Choroid plexus epithelial cell (primary cell): ENCODE measurements at places on chromosomes 12 and 14.

DNA sequence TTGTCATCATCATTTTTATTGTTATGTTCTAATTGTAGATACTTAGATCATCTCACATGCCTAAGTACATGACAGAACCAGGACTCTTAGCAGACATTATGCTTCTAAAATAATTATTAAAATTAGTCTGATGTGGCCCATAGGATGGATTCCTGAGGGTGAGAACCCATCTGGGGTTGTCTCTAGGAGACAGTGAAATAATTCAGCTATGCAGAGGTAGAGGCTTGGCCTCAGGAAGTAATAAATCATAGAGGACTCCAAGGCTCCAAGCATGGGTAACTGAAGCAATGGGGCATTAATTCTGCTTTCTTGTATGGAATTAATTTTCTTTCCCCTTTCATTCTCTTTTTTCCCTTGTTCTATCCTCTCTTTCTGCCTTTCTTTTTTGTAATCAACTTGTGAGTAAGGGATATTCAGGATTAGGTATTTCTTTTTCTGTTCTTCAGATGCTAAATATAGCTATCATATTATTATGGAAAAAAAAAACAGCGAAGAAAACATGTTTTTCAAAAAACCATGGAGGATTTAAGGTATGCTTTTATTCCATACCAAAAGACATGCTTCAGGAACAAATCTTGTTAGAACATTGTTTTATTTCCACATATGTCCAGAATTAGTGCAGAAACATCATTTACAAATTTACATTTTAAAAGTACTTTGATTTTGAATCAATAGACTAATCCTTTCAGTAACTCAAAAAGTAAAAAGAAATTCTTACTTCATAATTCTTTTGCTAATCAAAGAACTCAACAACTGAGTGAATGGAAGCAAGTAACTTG, 263.2 kb downstream of the TRHDE start:
- no peak for DNase-seq

DNA sequence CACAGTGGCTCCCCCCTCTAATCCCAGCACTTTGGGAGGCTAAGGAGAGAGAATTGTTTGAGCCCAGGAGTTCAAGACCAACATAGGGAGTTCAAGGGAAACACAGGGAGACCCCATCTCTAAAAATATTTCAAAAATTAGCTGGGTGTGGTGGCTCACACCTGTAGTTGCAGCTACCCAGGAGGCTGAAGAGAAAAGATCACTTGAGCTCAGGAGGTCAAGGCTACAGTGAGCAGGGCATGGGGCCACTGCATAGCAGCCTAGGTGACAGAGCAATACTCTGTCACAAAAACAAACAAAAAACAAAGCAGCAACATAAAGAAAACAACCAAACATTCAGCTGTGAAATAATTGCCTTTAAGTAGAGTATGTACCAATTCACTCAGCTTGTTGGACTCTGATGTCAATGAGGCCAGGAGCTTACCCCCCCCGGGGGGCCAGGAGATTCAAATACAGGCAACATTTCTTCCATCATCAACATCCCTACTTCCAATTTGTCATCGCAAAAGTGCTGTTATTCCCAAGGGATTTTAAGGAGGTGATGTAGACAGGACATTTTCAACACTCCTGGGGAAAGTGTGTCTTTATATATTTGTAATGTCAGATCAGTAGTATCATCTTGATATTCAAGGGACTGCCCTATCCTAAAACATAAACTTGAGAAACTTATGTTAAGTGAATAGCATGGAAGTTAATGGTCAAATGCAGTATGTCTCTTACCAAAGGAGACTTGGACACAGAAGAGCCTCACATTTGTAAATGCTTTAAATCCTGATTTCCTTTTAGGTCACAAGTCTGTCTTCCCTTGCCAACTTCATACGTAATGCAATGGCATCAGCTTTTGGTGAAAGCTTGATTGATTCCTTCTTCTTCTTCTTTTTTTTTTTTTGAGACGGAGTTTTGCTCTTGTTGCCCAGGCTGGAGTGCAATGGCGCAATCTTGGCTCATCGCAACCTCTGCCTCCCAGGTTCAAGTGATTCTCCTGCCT, 40.6 kb upstream of the AEBP2 start:
- no peak for DNase-seq

GRCh38 chr12:122899887-122900286, 4.0 kb upstream of the VPS37B start:
- DNase-seq, result no peak

- DNase-seq, result no peak
Measured at GRCh38 chr12:105803292-105803691, 335.5 kb downstream of the NUAK1 start.

GRCh38 chr12:19234981-19235871, 105.7 kb downstream of the PLEKHA5 start:
- DNase-seq, result peak; percentile 81

DNA sequence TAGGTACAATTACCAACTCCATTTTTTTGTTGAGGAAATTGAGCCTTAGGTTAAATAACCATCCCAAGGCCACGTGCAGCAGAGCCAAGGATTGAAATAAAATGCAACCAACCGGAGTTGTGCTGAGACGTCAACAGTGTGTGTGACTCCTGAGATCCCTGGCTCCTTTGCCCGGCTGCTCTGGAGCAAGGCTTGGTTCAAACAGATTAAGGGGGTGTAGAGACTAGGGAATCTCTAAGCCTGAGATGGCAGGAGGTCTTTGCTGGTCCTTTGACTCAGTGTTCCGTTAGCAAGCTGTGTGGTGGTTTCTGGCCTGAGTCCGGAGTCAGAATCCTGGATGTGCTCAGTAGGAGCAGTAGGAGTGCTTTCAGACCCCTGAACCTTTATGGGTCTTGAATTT, 1.4 kb upstream of the SLC8A3 start:
- DNase-seq, result no peak
